Chondrocyte (in vitro differentiated cells): ENCODE measurements at places on chromosomes 7 and 10. TPM values are rescaled to one million over a fixed set of nuclear protein-coding genes. Genes with fewer than 3 reads are reported as not detected.

The PILRA gene
- total RNA-seq = 0.60 to 0.92 TPM (median 0.62 TPM) in 3 replicates

DNA sequence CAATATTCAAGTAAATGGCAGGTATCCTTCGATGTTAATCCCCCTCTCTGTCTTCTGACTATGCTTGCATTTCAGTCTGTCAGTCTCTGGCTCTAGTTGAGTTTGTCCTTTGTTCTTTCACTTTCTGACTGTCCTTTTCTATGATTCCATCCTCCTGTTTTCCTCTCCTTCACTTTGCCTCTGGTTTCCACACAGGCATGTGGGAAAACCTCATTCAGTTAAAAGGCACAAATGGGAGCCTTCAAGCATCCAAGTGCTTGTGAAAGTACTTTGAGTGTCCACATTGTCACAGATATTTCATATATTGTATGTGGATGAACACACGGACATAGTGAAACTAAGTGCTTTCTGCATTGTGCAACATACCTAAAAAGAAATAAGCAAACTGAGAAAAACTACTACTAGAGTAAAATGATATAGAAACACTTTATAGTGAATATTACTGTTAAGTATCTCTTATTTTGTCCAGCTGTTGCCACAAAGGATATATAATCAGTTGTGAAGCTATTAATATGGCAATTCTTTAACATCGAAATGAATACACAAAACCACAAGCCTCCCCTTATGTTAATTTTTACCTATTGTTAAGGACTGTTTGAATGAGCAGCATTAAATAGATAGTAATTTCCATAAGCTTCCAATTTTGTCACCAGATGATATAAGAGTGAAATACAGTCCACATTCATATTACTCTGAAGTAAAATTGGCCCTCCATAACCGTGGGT lies 71.7 kb downstream of the NRBF2 start:
- no peak overlapping the region for H3K4me3 ChIP-seq
- H3K27me3 ChIP-seq = no peaks in the 10 kb centered on the region
- H3K27ac ChIP-seq = peak overlapping the region; percentile 28
- no peak for DNase-seq
- H3K36me3 ChIP-seq = peaks cover 18% of the 10 kb centered on the region

- H3K4me1 ChIP-seq = peaks cover 70% of the 10 kb centered on the region
- peak overlapping the region; percentile 96 for H3K4me3 ChIP-seq
- DNase-seq = no peak
- peaks cover 48% of the 10 kb centered on the region for H3K27me3 ChIP-seq
- H3K27ac ChIP-seq = peak overlapping the region; percentile 99
Measured at GRCh38 chr7:27098578-27099451, 3.0 kb upstream of the HOXA1 start.

The CPN1 gene
- not detected in 3 replicates for total RNA-seq

DNA sequence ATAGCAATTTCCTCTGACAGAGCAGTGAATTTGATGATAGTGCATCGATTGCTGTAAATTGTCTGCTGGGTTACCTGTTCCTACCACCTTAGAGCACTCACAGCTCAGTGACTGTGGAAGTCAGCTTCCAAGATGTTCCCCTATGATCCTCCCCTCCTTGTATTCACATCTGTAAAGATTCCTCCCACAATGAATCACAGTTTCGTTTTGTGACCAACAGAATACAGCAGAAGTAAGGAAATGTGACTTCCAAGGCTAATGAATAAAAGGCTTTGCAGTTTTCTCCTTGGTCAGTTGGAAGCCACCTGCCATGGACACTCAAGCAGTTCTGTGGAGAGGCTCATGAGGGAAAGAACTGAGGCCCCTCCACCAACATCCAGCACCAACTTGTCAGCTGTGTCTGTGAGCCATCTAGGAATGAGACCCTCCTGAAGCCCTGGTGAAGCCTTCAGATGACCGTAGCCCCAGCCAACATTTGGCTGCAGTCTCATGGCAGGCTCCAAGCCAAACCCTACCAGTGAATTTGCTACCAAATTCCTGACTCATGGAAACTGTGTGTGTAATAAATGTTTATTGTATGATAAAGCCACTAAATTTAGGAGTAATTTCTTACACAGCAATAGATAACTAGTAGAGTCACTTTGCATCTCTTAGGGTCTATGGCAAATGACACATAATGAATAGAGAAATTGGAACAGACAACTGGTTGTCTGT lies 309.5 kb upstream of the NPVF start:
- peaks cover 10% of the 10 kb centered on the region for H3K27me3 ChIP-seq
- H3K36me3 ChIP-seq = no peaks in the 10 kb centered on the region
- no peak overlapping the region for H3K27ac ChIP-seq
- DNase-seq = no peak

The PON2 gene
- 91.6 to 94.2 TPM (median 92.1 TPM) in 3 replicates for total RNA-seq

The CARD11 gene
- 0.39 to 1.8 TPM (median 1.7 TPM) in 3 replicates for total RNA-seq

- DNase-seq = no peak
- no peaks in the 10 kb centered on the region for H3K36me3 ChIP-seq
- no peaks in the 10 kb centered on the region for H3K27me3 ChIP-seq
- H3K4me1 ChIP-seq = no peaks in the 10 kb centered on the region
- H3K4me3 ChIP-seq = no peak overlapping the region
Measured at GRCh38 chr7:157881048-157881771, 544.4 kb downstream of the DNAJB6 start.

- H3K4me3 ChIP-seq = no peak overlapping the region
- no peak overlapping the region for H3K27ac ChIP-seq
- no peaks in the 10 kb centered on the region for H3K4me1 ChIP-seq
Measured at GRCh38 chr7:148437043-148437442, 153.5 kb upstream of the C7orf33 start.

GRCh38 chr7:101739775-101740398 lies 77.5 kb upstream of the CUX1 start:
- no peak for DNase-seq
- H3K4me1 ChIP-seq = peaks cover 16% of the 10 kb centered on the region
- H3K27me3 ChIP-seq = peaks cover 1% of the 10 kb centered on the region
- H3K4me3 ChIP-seq = no peak overlapping the region

GRCh38 chr7:142185801-142186200 lies 72.1 kb downstream of the PRSS58 start:
- DNase-seq = no peak
- peaks cover 13% of the 10 kb centered on the region for H3K4me1 ChIP-seq
- no peak overlapping the region for H3K27ac ChIP-seq
- no peak overlapping the region for H3K4me3 ChIP-seq
- H3K27me3 ChIP-seq = peaks cover 2% of the 10 kb centered on the region

GRCh38 chr10:70260259-70260658 lies 23.5 kb downstream of the NPFFR1 start:
- no peak overlapping the region for H3K4me3 ChIP-seq
- peaks cover 2% of the 10 kb centered on the region for H3K27me3 ChIP-seq
- H3K36me3 ChIP-seq = no peaks in the 10 kb centered on the region

The GDF2 gene
- not detected in 3 replicates for total RNA-seq

DNA sequence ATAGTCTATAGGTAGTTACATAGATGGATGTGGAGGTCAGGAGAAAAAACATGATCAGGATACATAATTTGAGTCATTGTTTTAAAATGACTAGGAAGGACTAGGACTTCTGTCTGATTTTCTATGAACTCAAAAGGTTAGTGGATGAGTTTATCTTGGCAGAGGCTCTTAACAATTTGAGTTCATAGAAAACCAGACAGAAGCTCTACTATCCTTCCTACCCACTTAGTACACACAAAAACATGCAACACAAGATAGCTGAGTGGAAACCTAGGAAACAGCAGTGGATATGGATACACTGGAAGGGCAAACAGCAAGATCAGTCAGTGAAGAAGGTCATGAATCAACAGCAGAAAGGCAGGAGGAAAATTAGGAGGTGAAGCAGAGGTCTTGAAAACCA lies 84.6 kb downstream of the VPS50 start:
- H3K36me3 ChIP-seq = peaks cover 10% of the 10 kb centered on the region
- peaks cover 17% of the 10 kb centered on the region for H3K4me1 ChIP-seq
- H3K4me3 ChIP-seq = no peak overlapping the region
- DNase-seq = no peak
- H3K27ac ChIP-seq = no peak overlapping the region

- no peaks in the 10 kb centered on the region for H3K27me3 ChIP-seq
- no peaks in the 10 kb centered on the region for H3K36me3 ChIP-seq
- H3K4me1 ChIP-seq = peaks cover 47% of the 10 kb centered on the region
- DNase-seq = no peak
Measured at GRCh38 chr10:72315611-72316385, 38.9 kb downstream of the DNAJB12 start.

GRCh38 chr7:131231381-131232220 lies 96.1 kb upstream of the MKLN1 start:
- peaks cover 2% of the 10 kb centered on the region for H3K36me3 ChIP-seq
- H3K27ac ChIP-seq = peak overlapping the region; percentile 94
- no peak for DNase-seq
- H3K4me3 ChIP-seq = no peak overlapping the region
- no peaks in the 10 kb centered on the region for H3K27me3 ChIP-seq
- H3K4me1 ChIP-seq = peaks cover 30% of the 10 kb centered on the region

DNA sequence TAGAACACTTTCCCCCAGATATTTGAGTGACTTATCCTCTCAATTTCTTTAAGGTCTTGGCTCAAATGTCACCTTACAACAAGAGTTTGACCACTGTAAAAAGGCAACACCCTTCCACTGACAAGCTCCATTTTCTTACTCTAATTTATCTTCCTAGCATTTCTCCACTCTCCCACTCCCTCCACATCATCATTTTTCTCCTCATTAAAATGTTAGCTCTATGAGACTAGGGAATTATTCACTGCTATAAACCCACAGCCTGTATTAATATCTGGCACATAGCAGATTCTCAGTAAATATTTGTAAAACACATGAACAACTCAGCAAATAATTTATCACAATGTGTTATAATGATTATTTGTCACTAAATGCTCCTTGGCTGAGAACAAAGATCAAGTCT lies 161.0 kb downstream of the DOCK4 start:
- H3K4me1 ChIP-seq = peaks cover 32% of the 10 kb centered on the region
- peaks cover 5% of the 10 kb centered on the region for H3K36me3 ChIP-seq
- no peak overlapping the region for H3K27ac ChIP-seq
- no peaks in the 10 kb centered on the region for H3K27me3 ChIP-seq

GRCh38 chr7:158077934-158078910 lies 509.4 kb downstream of the PTPRN2 start:
- no peak overlapping the region for H3K27ac ChIP-seq
- H3K36me3 ChIP-seq = no peaks in the 10 kb centered on the region
- H3K4me3 ChIP-seq = no peak overlapping the region
- no peaks in the 10 kb centered on the region for H3K27me3 ChIP-seq

DNA sequence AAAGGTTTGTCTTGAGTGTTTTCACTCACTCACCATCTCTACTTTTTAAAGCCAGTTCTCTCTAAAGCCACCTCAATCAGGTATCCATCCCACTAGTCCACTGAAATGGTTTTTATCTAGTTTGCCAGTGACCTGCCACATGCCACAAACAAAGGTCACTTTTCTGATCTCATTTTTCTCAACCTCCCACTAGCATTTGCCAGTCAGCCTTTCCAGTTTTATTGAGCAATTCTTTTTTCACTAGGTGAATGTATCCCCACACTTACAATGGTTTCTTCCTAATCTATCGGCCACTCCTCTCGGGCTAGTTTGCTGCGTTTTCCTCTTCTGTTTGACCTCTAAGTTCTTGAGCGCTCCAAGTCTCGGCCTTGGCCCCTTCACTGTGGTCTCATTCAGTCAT lies 44.9 kb upstream of the ARL4A start:
- H3K27me3 ChIP-seq = peaks cover 5% of the 10 kb centered on the region
- DNase-seq = no peak
- no peaks in the 10 kb centered on the region for H3K36me3 ChIP-seq
- H3K4me1 ChIP-seq = peaks cover 12% of the 10 kb centered on the region

GRCh38 chr7:98902523-98902922 lies 24.2 kb downstream of the TRRAP start:
- no peak for DNase-seq
- no peak overlapping the region for H3K27ac ChIP-seq
- no peaks in the 10 kb centered on the region for H3K4me1 ChIP-seq
- H3K27me3 ChIP-seq = no peaks in the 10 kb centered on the region
- peaks cover 59% of the 10 kb centered on the region for H3K36me3 ChIP-seq
- H3K4me3 ChIP-seq = no peak overlapping the region

DNA sequence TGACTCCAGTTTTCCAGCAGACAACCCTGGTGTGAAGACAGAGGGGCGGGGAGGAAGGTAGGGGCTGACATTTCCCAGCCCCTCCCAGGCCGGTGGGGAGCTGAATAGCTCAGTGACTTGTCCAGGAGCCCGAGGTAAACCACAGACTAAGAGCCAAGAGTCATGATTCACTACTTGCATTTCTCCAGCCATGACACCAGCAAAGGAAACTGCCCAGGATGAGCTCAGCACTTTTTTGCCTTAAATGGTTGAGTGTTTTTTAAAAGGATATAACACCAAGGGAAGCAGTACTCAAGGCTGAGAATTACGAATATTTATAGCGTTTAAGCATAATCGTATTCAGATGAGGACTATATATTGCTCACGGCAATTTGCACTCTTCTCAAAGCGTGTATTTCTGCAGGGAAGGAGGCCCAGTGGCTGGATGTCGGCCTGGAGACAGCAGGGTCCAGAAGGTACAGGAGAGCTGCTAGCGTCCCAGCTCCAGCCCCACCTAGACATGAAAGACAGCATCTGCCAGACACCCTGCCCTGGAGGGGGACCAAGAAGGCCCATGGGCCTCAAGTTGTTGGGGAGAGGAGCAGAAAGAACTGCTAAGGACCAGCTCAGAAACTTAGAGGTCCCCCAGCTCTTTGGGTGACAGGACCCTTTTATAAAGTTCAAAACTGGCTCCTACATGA lies 141.4 kb downstream of the GRID1 start:
- H3K4me1 ChIP-seq = peaks cover 7% of the 10 kb centered on the region
- H3K4me3 ChIP-seq = no peak overlapping the region
- H3K36me3 ChIP-seq = no peaks in the 10 kb centered on the region
- H3K27ac ChIP-seq = no peak overlapping the region
- peak; percentile 46 for DNase-seq

- DNase-seq = no peak
- H3K27me3 ChIP-seq = peaks cover 3% of the 10 kb centered on the region
- no peaks in the 10 kb centered on the region for H3K36me3 ChIP-seq
- peaks cover 32% of the 10 kb centered on the region for H3K4me1 ChIP-seq
- peak overlapping the region; percentile 41 for H3K27ac ChIP-seq
Measured at GRCh38 chr10:122102146-122102868, 113.3 kb downstream of the TACC2 start.

- no peak overlapping the region for H3K27ac ChIP-seq
- H3K36me3 ChIP-seq = no peaks in the 10 kb centered on the region
- peaks cover 7% of the 10 kb centered on the region for H3K4me1 ChIP-seq
- H3K4me3 ChIP-seq = no peak overlapping the region
Measured at GRCh38 chr7:35723011-35723410, 28.1 kb upstream of the HERPUD2 start.

The ITIH5 gene
- total RNA-seq = 3.4 to 19.5 TPM (median 4.1 TPM) in 3 replicates

GRCh38 chr10:106500925-106501525 lies 663.5 kb downstream of the SORCS1 start:
- H3K4me1 ChIP-seq = no peaks in the 10 kb centered on the region
- H3K27me3 ChIP-seq = peaks cover 10% of the 10 kb centered on the region
- H3K4me3 ChIP-seq = no peak overlapping the region
- no peak overlapping the region for H3K27ac ChIP-seq
- DNase-seq = no peak

GRCh38 chr10:132233501-132234085 lies 46.8 kb downstream of the DPYSL4 start:
- H3K4me1 ChIP-seq = no peaks in the 10 kb centered on the region
- H3K4me3 ChIP-seq = no peak overlapping the region
- no peak for DNase-seq
- H3K27ac ChIP-seq = no peak overlapping the region
- H3K36me3 ChIP-seq = peaks cover 2% of the 10 kb centered on the region
- H3K27me3 ChIP-seq = no peaks in the 10 kb centered on the region

- H3K36me3 ChIP-seq = no peaks in the 10 kb centered on the region
- no peak overlapping the region for H3K27ac ChIP-seq
- no peaks in the 10 kb centered on the region for H3K27me3 ChIP-seq
Measured at GRCh38 chr10:131429942-131430341, 118.4 kb upstream of the TCERG1L start.
